Activated CD8-positive, alpha-beta memory T cell treated with anti-CD3 and anti-CD28 coated beads, Interleukin-2, amount 50 U/mL, for 4 hours (primary cell): ENCODE measurements at places on chromosomes 6 and 20.

DNA sequence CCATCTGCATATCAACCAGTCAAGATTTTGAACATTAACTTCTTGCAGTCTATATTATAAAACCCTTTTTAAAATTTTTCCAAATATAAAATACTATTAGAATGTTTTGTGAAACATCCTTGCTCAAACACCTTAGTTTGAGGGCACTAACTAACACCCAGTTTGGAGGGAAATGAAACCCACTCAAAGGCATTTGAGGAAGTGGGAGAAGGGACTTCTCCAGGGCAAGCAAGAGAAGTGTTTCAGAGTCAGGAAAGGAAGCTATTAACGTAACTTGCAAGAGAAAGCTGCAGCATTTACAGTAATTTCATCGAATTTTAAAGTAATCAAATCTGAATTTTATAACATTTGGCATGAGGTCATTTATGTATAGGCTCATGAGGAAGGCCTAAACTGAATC, 21.3 kb downstream of the MTFR2 start:
- no peak for DNase-seq

DNA sequence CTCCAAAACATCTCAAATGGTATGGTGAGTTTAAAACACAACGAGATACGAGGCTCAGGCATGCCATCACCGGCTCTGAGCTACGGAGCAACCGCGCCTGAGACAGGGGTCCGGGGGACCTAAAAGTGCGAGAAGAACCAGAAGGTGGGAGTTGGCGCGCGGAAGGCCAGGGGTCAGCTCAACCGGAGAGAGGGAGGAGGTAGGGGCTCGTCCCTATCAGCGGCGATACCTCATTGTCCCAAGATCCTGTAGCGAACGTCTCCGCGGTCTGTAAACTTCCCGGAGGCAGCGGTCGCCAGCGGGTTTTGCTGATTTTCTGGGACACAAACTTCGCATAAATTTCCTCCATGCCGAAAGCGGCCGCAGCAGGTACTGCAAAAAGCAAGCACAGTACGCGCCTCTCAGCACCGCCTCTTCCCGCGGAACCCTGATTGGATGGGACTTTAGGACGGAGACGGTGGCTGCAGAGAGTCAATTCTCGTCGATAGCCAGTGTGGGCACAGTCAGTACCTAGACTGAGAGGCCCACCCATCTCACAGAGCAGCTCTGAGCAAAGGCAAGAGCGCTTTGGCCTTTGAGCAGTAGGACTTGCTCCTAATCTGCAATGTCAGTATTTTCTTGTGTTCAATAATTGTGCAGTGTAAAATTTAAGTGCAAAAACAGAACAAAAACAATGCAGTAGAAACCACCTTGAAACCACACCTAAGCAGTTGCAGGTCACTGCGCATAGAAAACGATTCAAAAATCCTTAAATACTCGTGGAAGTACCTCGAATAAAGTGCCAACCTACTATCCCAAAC, at the start of gene NUP43:
Gene NUP43 (minus strand): TSS at position 383 of the 800 bp plus-strand sequence. CDS start 34 bp downstream, at position 349.
- DNase-seq = peak; percentile 91

DNA sequence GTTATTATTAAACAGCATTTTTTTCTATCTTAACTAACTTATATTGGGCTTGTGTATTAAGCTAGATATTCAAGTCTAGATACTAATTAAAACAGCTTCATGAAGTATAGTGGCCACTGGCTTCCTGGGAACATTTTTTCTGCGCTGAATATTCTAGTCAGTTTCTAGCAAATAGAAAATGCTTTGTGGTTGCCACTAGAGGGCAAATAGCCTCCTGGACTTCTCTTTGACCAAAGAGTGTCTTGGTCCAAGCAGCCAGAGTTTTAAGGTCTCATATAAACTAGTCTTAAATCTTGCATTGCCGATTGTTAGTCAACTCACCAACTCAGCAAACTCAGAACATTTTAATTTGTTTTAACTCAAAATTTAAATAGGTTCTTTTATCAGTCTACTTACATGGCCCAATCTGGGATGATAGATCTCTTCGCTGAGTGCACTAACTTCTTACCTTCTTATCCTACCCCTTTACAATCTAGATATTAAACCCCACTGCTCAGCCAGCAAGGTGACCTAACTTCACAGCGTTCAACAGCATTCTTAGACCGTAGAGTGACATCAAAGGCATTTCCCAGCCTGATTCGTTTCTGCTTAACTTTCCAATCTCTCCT, 24.6 kb upstream of the ID4 start:
- no peak for DNase-seq

GRCh38 chr20:53002786-53003185, 30.6 kb downstream of the TSHZ2 start:
- no peak for DNase-seq

DNA sequence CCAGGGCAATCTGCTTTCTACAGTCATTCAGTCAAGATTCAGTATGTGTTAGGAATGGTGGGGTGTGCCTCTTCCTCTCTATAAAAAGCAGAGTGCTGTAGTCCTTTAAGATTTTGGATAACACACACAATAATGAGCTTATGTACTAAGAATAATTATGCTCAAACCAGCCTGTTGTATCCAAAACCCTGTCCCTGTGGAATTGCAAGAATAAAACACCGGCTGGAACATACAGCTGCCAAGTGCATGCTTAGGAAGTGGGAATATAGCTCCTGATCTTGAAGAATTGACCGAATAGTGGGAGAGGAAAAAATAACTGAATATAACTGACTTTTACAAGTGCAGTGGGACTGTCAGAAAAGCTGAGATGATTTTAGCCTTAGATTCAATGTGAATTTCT, 979 bp upstream of the MOCS1 start:
- DNase-seq = no peak

DNA sequence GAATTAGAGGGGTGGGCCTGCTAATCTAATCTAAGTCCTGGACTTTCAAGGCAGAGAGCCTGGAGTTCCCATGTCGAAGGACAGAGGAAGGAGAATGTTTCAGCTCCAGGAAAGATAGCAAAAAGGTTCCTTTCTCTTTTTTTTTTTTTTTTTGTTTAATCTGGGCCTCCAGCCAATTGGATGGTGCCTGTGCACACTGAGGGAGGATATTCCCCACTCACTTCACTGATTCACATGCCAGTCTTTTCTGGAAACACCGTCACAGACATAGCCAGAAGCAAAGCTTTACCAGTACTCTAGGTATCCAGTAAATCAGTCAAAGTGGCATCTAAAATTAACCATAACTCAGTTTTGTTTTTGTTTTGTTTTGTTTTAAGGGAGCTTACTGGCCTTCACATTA, 721.1 kb downstream of the TENT5A start:
- DNase-seq = no peak

DNA sequence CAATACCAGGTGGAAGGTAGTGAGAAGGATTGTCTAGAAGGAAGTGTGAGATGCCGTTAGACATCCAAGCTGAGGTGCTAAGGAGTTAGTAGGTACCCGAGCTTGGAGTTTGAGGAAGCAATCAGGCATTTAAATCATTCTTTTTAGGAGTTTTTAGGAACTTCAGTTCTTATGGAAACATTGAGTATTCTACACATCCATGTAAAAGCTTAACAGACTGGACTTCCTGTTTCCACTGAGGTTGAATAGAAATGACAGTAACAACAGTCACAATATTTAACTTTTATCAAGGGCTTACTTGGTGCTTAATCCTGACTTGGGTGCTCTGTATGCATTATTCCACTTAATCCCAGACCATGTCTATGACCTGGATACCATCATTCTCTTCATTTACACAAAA, 136.4 kb downstream of the UST start:
- DNase-seq = no peak

DNA sequence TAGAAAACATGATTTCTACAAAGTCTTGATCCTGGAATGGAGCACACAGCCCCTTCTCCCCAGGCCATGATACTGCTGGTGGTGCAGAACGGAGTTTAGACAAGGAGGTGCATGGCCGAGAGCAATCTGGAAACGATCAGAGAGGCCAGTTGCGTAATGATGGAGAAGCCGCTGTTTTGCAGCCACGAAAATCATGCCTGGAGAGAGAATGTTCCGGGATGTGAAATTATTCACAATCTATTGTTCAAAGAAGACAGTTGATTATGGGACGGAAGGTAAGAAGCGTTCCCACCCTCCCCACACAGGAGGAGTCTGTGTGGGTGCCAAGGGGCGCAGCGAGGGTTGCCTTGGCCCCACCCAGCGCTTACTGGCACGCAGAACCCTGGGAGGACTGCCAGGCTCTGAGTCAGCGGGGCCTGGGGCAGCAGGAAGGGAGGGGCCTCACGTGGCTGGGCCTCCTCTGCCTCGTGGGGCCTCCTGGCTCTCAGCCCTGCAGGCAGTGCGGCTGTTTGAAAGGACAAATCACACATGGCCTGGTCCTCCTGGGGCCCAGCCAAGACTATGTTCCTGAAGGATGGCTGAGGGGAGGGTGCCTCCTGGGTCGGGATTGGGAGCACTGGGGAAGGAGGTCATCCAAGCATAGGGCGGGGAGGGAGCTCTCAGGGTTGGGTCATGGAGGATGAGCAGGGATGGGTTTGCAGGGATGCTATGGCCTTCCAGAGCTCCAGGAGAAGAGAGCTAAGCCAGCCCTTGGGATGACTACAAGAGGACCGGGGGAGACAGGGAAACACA, 8.7 kb upstream of the AP5S1 start:
- peak; percentile 93 for DNase-seq

DNA sequence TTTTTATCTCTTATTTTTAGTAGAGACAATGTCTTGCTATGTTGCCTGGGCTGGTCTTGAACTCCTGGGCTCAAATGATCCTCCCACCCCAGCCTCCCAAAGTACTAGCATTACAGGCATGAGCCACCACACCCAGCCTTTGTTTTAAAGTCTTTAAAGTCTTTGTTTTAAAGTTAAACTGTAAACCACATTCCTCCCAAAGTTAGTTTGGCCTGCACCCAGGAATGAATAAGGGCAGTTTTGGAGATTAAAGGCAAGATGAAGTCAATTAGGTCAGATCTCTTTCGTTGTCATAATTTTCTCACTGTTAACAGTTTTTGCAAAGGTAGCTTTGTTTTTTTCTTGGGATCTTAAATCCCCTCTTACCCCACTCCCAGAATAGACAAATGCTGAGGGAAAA, 63.8 kb downstream of the UBR2 start:
- DNase-seq = no peak

GRCh38 chr6:139547122-139547776, 172.8 kb upstream of the CITED2 start:
- no peak for DNase-seq

DNA sequence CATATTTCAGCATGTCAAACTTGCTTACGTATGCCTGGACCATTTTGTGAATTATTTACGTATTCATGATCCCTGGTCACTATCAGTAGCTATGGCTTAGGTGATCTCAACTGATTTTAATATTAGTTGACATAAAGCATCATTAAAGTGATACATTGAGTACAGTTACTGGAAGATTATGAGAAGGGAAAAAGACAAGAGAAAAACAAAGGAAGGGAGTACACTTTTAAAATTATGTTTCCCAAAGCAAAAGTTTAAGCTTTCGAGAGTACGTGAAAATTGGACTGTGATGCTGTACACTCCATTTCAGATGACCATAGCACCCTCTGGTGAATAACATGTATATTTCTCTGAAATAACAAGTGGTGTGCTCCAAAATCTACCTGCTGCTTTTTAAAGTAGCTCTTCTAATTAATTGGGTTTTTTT, 215.0 kb upstream of the HSF2 start:
- DNase-seq = no peak

DNA sequence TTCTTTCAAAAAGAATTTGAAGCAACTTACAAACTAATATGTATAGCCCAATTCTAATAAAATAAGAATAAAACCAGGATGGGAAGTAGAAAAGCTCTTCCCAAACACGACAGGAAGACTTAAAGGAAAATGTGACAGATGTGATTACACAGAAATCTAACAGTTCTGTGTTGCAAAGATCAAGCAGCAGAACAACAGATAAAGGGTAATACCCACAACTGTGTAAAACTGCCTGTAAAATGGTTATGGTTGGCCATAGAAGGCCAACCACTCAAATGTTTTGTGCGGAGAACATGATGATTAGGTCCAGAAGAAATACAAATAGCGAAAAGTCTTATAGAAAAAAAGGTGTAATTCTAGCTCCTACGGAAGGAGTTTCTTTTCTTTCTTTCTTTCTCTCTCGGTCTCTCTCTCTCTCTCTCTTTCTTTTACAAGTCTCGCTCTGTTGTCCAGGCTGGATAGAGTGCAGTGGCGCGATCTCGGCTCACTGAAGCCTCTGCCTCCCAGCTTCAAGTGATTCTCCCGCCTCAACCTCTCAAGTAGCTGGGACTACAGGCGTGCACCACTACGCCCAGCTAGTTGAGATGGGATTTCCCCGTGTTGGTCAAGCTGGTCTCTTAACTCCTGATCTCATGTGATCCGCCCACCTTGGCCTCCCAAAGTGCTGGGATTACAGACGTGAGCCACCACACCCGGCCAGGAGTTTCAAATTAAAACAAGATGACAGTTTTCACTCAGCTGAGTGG, 128.5 kb downstream of the QRSL1 start:
- no peak for DNase-seq

DNA sequence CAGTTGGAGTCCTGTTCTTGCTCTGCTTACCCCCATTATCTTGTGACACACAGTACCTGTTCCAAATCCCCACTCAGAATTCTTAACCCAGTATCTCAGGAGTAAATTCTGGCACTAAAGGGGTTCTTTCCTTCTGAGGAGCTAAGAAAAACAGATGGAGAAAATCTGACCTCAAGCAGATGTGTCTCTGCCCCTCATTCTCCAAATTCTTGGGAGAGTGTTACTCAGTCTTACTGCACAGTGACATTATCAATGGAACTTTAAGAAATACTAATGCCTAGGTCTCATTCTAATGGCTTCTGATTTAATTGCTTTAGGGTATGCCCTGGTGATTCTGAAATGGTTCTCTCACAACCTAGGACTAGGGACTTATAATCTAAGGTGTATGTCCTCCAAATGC, 40.6 kb upstream of the PTPRK start:
- no peak for DNase-seq
